ENCODE measurements at places on chromosomes 6 and 20.

DNA sequence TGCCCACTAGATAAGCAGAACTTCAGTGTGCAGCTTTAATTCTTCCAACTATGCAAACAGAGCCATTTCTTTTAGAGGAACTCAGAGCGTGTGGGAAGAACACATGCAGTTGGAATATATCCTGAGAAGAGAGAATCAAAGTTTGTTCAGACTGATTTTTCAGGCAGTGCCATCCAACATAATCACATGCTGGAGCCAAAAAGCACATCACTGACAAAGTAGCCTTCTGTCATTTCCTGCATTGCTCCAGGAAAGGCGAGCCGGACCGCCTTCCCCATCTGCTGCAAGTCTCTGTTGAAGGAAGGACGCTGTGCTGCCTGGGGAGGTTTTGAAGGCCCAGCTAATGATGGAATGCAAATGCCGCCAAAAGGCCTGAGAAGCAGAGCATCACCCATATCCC lies 98.4 kb downstream of the DOK5 start:
- no peak for DNase-seq

DNA sequence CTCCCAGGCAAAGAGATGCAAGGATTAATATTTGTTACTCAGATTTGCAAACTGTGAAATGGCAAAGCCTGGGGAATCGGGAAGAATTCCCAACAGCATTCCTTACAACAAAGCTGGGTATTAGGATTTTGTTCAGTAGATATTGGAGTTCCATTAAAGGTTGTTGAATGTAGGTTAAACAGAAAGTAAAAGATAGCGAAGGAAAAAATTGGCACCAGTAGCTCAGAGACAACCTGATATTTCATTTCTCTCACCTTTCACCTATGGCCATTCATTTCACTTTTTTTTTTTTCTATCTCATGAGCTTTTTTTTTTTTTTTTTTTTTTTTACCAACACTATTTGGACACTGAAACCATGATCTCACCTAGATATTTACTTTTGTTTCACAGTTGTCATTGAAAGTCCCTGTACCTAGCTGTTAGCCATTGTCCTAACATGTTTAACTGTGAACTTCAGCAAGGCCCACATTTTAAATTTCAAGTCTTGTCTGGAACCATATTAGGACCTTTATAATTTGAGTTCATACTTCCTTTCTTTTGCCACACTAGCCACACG lies 552.5 kb downstream of the HAO1 start:
- DNase-seq: no peak

GRCh38 chr20:11810311-11811083 lies 107.2 kb upstream of the BTBD3 start:
- no peak for DNase-seq

- no peak for DNase-seq
Observed at GRCh38 chr6:22437665-22438064, 131.7 kb upstream of the HDGFL1 start.

DNA sequence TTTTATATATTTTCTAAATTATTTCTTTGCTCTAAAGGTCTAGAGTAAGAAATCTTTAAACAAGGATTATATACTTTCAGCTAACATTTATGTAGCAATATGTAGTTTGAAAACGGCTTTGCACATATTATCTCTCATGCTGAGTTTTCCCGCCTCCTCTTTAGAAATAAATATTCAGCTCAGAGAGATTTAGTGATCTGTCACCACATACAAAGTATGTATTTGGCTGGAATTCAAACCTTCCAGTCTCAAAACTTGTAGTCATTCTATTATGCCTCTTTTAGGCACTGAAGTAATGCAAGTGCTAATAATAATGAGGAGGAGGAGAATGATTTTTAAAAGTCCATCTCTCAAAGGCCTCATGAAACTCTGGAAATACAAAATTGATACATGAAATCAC lies 525.0 kb downstream of the GRIK2 start:
- no peak for DNase-seq
